Activated CD4-positive, alpha-beta T cell treated with anti-CD3 and anti-CD28 coated beads, Interleukin-2, amount 50 U/mL, for 48 hours (primary cell): ENCODE measurements at places on chromosomes 7 and 10.
A peak's percentile ranks its signal among the peaks of the same experiment; 100 is the strongest.

DNA sequence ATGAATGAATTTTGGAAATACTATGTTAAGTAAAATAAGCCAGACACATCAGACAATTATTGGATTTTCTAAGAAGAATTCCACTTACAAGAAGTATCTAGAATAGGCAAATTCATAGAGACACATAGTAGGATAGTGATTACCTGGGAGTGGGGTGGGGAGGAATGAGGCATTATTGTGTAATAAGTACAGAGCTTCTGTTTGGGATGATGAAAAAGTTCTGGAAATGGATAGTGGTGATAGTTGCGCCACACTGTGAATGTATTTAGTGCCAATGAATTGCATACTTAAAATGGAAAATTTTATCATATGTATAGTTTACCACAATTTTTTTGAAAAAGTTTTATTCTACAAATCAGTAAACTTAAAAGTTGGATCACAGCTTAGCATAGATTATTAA lies 297.2 kb upstream of the KAT6B start:
- no peak for DNase-seq

DNA sequence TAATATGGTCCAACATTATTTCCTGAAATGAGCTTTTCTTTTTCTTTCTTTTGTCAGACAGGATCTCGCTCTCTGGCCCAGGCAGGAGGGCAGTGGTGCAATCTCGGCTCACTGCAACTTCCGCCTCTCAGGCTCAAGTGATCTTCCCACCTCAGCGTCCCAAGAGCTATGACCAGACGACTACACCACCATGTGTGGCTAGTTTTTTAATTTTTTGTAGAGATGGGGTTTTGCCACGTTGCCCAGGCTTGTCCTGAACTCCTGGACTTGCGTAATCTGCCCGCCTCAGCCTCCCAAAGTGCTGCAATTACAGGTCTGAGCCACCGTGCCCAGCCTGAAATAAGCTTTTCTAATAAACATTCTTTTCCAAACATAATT lies 48.6 kb downstream of the CUL2 start:
- no peak for DNase-seq

GRCh38 chr10:110534571-110534970 lies 32.9 kb upstream of the SMC3 start:
- no peak for DNase-seq

GRCh38 chr10:35546824-35547225 lies 58.3 kb upstream of the GJD4 start:
- no peak for DNase-seq

DNA sequence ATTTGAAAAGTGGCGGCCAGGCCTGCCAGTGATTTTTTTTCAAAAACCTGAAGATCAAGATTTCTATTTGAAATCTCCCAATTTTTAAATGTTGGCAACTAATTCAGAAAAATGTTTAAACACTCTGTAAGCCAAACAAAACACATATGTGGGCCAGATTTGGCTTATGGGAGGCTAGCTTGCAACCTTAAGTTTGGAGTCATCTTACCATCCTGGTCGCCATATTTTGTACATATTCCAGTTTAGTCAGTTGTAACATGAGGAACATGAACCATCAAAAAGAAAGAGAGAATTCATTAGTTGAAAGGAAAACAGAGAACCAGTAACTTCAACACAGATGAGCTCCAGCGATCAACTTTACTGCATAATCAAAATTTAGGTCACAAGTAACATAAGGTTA lies 115.4 kb downstream of the TMEM26 start:
- no peak for DNase-seq

- DNase-seq, result no peak
Observed at GRCh38 chr7:134852625-134853024, 73.2 kb downstream of the CALD1 start.

- peak; percentile 65 for DNase-seq
Observed at GRCh38 chr7:100396421-100396982, 23.2 kb downstream of the PILRA start.

DNA sequence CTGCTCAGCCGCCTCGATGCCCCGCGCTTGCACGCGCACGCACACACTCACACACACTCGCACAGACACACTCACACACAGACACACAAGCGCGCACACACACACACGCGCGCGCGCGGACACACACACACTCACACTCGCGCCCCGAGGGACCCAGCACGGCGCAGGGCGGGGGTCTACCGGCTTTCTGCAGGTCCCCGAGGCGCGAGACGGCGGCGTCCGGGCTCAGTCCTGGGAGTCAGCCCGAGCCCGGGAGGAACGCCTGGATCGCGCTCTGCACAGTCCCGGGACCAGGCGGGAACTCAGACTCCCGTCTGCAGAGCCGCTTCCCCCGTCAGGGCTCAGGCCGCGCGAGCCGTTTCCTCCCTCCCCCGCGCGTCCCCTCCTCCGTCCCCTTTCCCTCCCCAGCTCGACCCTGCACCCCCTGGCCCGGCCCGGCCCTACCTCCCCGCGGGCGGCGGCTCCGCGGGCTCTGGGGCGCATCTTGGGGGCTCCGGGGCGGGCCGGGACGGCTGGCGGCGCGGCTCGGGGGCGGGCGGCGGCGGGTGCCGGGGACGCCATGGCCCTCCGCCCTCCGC lies 464 bp downstream of the DENND2A start:
- no peak for DNase-seq

GRCh38 chr7:1817061-1817712 lies 147.1 kb downstream of the ELFN1 start:
- no peak for DNase-seq

DNA sequence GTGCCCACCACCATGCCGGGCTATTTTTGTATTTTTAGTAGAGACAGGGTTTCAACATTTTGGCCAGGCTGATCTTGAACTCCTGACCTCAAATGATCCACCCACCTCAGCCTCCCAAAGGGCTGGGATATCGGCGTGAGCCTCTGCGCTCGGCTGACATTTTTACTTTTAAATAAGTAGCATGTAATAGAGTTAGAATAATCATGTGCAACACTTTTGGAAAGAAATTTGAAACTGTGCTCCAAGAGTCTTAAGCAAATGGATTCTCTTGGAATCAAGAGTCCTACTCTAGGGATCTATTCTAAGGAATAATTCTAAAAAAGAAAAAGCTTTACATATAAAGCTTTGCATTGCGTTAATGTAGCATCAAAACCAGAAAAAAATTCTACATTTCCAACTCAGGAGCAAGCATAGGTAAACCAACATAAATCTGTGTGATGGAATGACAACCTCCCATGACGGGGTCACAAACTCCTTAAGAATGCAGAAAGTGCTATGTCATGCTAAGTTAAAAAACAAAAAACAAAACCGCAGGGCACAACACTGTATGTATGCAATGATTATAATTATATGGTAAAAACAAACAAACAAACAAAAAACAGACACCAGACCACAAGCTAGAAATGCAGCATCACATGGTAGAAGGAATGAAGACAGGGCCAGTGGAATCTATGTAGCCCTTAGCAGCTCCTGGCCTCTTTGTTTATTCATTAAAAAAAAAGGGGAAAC lies 98.7 kb downstream of the RNF216 start:
- no peak for DNase-seq

- DNase-seq, result no peak
Observed at GRCh38 chr10:104630731-104631130, 10.4 kb upstream of the SORCS3 start.

DNA sequence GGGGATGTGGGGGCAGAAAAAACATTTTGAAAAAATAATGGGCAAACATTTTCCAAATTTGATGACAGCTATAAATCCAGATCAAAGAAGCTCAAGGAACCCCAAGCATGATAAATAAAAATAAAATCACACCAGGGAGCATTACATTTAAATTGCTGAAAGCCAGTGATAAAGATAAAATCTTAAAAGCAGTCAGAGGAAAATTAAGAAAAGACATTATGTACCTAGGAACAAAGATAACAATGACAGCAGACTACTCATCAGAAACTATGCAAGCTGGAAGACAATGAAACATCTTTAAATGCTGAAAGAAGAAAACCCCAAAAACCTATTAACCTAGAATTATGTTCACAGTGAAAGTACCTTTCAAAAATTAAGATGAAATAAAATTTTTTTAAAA lies 23.3 kb downstream of the NEUROG3 start:
- no peak for DNase-seq

DNA sequence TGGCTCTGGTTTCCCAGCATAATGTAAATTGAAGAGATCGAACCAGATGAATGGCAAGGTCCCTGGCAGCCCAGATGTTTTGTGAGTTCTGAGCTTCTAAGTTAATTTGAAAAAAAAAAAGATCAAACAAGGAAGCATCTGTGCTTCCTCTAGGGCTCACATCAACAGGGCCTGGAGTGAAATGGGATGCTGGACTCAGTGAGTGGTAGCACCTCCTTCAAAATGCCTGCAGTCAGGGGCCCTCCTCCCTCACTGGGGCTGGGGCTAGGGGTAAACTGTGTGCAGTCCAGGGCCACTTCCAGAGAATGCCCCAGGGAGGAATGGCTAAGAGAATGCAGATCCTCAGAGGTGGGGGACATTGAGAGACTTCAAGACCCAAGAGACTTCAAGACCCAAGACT lies 6.0 kb upstream of the CUEDC2 start:
- DNase-seq, result no peak

- no peak for DNase-seq
Observed at GRCh38 chr7:55099821-55100543, 81.2 kb downstream of the EGFR start.

DNA sequence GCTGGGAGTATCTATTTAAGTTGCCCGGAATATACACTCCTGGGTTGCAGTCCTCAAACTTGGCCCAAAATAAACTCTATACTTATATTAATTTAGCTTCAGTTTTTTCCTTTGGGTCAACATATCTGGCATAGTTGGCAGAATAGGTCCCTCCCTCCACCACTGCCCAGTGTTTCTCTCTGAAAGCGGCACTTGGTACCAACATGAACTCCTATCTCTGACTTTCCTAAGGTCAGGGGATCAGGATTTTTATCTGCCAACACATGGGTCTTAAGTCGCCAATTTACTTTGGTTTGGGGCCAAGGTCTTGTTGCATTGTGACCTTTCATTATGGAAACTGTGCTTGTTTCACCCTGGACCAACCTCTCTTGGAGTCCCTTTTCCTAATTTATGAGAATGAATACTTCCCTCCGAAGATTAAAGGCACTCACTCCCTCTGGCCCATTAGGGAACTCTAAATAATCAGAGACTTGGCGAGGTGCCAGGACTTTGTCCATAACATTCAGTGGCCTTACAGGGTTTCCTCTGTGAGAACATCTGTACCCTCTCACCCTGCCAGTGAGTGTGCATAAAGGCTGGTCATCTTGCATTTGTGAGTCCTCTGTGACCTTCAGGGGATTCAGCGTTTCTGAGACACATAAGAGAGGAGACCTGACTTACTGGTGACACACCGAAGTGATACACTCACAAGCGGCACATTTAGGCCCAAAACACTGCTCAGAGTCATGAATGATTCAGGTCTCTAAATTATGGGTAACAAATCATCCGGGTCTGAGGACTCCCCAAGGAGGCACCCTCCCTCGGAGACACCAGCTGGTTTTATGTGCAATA lies 19.7 kb upstream of the FKBP9 start:
- DNase-seq, result no peak

DNA sequence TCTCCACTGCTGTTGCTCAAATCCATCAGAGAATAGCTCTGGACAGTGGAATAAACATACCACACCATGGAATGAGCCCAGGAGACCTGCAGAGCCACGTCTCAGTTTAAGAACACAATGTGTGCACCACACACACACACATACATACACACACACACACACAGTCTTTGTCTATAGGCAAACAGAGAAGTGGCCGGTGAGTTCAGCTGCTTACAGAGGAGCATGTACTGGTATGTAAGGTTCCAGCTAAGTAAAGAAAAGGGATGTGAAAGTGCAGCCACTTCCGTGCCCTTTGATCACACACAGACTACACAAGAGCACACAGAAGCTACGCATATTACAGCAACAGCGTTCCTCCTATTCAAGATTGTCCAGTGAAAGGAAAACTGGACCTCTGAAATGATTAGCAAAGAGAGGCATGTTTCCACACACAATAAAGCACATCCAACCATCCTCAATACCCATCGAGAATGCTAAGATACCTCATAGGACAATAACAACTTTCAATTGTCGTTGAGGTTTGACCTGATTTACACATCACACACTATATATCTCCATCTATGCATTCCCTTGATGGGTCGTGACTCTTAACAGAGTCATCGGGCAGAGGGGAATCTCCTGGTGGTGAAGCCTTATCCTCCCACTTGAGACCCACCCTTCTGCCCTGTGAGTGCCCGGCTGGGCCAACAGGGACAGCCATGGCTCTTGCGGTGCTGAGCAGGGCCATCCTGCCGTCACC lies 23.6 kb downstream of the SLC35B4 start:
- no peak for DNase-seq

- no peak for DNase-seq
Observed at GRCh38 chr7:36692456-36692855, 31.8 kb downstream of the AOAH start.

- no peak for DNase-seq
Observed at GRCh38 chr10:11157292-11158076, 139.8 kb downstream of the CELF2 start.

- DNase-seq, result no peak
Observed at GRCh38 chr10:131187926-131188325, 123.6 kb downstream of the TCERG1L start.

- DNase-seq, result peak; percentile 52
Observed at GRCh38 chr7:5827755-5828154, 46.3 kb upstream of the RNF216 start.

DNA sequence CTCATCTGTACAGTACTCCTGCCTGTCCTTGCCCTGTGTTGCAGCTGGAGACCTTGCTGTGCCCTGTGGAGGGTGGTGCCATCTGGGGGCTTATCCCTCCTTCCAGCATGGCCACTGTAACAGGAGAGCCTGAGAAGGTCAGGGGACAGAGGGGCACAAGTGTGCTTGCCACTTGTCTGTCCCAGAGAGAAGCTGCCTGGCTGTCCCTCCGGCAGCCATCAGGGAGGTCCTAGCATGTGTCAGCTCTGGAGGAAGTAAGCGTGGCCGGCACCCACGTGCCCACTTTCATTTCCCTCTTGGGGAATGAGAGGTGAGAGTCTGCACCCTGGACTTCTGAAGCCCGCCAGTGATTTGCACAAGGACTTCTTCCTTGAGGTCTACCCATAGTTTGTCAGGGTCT lies 97.0 kb upstream of the PPIF start:
- DNase-seq, result no peak

- DNase-seq, result no peak
Observed at GRCh38 chr7:3493499-3493898, 192.4 kb downstream of the SDK1 start.

GRCh38 chr10:12709521-12709963 lies 292.0 kb downstream of the CCDC3 start:
- DNase-seq, result no peak

- DNase-seq, result no peak
Observed at GRCh38 chr10:82256275-82256674, 381.3 kb downstream of the NRG3 start.

DNA sequence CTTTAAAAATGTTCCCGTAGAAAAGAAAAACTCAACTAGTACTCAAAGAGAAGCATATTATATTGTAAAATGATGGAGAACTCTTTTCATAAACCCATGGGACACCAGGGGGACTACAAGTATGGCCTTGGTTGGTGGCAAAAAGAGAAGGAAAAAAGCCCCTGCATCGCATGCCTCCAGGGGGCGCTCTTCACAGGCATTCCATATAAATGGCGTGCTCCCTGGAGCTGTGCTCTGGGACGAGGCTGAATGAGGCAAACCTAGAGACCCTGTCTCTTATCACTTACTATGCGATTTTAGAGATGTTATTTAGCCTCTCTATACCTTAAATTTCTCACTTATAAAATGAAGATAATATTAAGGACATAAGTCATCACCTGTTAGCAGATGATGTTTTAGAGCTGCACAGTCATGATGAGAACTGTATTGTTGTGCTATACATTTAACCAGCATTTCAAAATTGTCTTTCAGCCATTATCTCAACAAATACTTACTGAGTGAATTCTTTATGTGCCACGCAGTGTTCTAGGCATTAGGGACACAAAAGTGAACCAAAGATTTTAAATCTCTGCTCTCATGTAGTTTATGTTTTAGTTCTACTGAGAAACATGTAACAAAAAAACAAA lies 105.8 kb downstream of the ARHGAP21 start:
- DNase-seq, result peak; percentile 60
